ENCODE measurements at places on chromosomes 12 and 14.
A peak's percentile ranks its signal among the peaks of the same experiment; 100 is the strongest.

- DNase-seq = no peak
These were observed 176.8 kb downstream of the PHLDA1 start for GRCh38 chr12:75854681-75855309.

GRCh38 chr12:11813438-11813813 is 164.0 kb downstream of the ETV6 start:
- no peak for DNase-seq

DNA sequence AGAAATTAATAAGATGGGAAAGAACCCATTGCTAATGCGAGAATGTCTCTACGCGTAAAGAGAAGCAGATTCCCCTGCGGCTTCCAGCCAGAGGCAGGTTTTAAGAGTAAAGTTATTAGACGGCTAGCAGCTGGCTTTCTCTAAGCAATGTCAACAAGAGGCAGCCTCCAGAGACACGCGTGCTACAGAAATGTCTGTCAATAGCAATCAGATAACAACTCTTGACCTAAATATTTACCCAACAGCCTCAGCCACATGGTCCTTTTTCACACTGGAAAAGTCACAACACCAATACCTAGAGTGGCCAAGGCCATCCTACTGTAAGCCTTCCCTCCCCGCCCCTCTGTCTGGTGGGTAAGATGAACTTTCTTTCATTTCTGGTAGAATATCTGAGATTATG is 146.0 kb upstream of the SFSWAP start:
- DNase-seq = peak; percentile 7

DNA sequence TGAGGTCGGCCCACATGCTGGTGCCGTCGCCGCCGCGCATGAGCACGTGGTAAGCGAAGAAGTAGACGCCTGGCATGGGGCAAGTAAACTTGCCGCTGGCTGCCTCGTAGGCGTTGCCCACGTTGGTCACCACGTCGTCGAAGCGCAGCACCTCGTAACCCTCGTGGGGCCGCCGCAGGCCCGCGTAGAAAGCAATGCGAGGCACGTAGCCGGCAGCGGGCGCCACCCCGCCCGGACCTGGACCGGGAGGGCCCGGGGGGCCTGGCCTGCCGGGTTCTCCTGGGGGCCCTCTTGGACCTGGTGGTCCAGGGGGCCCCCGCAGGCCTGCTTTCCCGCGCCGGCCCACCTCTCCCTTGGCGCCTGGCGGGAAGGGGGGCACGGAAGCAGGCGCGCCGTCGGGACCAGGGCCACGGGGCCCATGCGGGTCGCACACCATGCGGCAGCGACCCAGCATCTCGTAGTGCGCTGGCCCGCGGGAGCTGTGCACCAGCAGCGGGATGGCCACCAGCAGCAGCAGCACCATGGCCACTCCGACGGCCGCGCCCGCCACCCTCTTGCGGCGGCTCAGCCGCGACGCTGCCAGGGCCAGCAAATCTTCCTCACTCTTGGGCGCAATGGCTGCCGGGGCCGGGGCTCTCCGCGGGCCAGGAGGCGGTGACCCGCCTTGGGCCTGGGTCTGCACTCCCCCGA is 888 bp downstream of the C1QL4 start:
- DNase-seq = no peak

DNA sequence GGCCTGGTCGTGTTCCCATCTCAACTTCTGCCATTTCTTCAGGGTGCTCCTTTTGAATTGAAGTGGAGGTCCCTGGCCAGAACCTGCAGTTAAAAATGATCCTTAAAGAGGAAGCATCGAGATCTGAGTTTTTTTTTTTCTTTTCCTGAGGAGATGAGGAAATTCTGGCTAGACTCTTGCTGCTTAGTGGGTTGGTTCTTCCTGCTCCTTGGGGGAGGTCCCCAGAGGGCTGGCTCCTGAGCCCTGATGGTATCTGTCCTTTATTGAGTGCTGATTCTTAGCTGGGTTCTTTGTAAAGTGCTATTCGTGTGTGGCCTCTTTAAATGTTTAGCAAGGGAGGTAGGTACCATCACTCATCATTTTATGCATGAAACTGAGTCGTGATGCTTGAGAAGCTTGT is 11.7 kb downstream of the PELI2 start:
- DNase-seq = no peak

DNA sequence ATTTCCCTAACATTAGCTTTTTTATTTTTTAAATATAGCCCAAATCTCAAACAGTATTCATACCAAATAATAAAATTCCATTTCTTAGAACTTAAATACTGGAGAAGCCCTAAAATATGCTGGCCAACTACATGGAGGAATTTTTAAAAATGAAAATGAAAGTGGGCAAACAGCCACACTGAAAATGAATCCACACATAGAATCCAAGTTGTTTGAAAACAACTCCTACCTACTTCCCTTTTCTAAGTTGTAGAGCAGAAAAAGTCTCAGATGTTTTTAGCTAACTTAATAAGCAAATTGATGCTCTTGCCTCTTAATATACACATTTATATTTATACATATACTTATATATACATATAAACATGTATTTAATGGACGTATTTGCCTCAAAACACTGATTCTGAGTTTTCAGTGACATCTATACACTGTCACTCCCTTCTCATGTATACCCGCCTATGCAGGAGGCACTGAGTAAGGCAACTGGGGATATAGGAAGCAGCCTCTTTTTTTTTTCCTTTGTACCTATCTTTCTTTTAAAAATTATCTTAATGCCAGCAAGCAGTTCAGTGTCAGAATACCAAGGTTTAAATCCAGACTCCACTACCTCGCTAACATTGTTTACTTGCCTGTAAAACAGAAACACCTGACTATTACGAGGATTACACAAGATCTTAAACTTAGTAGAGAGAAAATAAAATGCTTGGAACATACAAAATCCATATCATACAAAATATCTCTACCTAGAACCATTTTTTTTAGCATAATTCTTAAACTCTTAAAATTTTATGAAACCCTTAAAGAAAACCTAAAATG is 13.3 kb downstream of the DICER1 start:
- no peak for DNase-seq

DNA sequence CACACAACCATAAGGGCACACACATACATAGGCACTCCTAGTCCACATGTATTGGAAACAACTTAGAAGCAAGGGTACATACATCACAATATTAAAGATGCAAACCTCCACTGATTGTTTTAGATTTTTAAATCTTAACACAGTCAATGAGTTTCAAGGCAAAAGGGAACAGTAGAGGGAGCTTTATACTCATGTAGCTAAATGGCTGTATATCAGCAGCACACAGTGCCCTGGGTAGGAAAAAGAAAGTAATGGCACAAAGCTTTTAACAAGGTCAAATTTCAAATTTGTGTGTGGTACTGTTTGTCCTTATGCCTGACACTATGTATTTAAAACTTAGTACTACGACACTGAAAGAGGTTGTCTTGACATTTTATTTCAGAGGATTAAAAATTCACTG is 262.0 kb downstream of the MED13L start:
- no peak for DNase-seq

- DNase-seq = no peak
These were observed 92.1 kb downstream of the NINJ2 start for GRCh38 chr12:570921-571794.

- DNase-seq = no peak
These were observed 244.4 kb downstream of the SYT1 start for GRCh38 chr12:79108962-79109361.

All from right renal pelvis (tissue), 4 donors.